Stimulated activated naive CD8-positive, alpha-beta T cell treated with anti-CD3 and anti-CD28 coated beads, Interleukin-15, Interleukin-2, amounts not matched to agents 100 U/mL and 50 U/mL, for 24 hours (primary cell): ENCODE measurements at places on chromosomes 11 and 22.

GRCh38 chr11:76554767-76555166 lies 109.9 kb downstream of the EMSY start:
- DNase-seq: no peak

DNA sequence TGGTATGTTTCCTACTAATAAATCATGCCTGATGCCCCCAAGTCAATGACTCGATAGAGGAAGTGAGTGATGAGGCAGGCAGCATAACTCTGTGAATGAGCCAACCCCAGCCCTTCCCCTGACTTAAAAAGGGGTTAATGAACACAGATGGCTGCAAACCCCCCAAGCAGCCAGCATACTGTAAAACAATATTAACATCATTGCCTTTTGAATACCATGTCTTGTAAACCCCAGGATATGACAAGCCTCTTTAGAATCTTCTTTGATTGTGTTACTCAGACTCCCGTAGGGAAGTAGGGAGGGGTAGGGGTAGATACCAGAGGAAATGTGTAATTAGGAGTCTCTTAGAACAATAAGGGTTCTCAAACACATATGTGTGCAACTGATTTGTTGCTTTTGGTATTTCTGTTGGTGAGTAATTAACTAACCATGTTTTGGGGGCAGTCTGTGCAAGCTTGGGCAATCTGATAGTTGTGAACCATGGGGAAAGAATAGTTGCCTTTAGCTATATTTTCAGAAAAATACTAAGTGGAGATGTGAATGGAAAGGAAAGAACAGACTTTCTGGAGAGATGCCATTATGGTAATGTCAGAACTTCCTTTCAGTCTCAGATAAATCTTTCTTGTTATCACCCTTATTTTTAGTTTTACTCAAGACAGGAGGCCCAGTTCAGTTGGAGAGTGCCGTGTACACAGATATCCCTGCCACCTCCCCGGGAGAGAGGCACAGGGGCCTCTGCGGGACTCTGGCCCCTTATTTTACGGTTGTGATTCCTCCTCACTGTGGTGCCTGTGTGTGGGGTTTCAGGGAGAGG lies 701.8 kb downstream of the NTM start:
- no peak for DNase-seq

GRCh38 chr22:42693763-42694683 lies 26.6 kb downstream of the A4GALT start:
- no peak for DNase-seq

DNA sequence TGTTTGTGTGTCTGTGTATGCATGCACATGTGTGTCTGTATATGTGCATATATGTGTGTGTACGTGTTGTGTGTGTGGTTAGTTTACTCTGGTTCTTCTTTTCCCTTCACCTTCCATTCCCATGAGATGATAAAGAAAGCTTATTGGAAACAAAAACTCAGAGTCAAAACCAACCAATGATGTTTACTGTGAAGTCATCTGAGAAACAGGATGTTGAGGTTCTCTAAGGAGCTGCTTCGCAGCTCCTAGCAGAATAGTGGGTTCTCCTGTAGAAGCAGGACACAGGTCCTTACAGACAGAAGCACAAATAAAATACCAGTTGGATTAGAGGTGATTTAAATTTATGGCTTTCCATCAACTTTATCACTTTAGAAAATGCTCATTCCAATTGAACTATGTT lies 256.1 kb upstream of the PLET1 start:
- DNase-seq: no peak

GRCh38 chr11:19084661-19085315 lies 24.3 kb upstream of the MRGPRX2 start:
- DNase-seq: no peak

- DNase-seq: no peak
Observed at GRCh38 chr22:46350646-46351045, 15.1 kb downstream of the TRMU start.
